Right lung (tissue), 10 donors: ENCODE measurements at places on chromosomes 1 and 21. TPM values are rescaled to one million over a fixed set of nuclear protein-coding genes. Genes with fewer than 3 reads are reported as not detected.

Gene KLHDC8A
- polyA plus RNA-seq, result 0.56 TPM

Gene KCNE1
- 2.2 TPM for polyA plus RNA-seq

GRCh38 chr21:34519016-34519415, 7.0 kb upstream of the KCNE1 start:
- no peak for DNase-seq

DNA sequence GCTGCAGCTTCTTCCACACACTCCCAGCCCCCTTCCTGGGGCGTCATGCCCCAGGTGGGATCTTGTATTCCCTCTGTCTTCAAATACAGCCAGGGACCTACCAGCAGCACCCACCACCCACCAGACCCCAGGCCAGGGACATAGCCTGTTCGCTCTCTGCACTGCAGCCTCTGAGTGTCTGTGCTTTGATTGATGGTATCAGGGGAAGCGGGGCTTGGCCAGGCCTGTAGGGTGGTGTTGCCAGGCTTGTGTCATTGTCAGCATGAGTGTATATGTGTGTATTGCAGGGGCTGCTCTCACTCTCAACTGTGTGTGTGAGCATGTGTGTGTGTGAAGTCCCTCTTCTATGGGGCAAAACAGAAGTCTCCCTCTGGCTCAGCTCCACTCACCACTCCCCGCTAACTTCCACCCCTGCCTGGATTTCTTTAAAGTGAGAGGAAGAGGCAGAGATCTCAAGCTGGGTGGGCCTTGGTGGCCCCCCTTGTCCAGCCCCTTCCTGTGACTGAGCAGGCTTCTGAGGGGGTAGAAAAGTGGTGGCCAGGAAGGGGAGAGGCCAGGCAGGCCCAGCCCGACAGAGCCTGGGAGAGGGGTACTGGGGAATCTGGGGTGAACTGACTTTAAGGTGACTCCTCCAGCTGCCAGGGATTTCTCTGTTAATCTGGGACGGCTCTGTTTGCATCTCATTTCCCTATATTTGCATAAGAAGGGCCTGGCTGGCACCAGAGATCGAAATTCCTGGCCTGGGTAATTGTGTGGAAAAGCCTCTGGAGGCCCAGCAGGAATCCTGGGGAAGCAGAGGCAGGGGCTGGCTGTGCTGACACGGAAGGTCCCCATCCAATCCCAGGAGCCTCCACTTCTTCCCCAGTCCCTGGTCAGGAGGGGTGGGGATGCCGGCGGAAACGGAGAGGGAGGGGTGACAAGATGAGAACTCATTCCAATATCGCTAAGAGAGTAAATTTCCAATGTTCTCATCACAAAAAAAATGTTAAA, 18.6 kb upstream of the ADGRB2 start:
- peak; percentile 51 for DNase-seq

DNA sequence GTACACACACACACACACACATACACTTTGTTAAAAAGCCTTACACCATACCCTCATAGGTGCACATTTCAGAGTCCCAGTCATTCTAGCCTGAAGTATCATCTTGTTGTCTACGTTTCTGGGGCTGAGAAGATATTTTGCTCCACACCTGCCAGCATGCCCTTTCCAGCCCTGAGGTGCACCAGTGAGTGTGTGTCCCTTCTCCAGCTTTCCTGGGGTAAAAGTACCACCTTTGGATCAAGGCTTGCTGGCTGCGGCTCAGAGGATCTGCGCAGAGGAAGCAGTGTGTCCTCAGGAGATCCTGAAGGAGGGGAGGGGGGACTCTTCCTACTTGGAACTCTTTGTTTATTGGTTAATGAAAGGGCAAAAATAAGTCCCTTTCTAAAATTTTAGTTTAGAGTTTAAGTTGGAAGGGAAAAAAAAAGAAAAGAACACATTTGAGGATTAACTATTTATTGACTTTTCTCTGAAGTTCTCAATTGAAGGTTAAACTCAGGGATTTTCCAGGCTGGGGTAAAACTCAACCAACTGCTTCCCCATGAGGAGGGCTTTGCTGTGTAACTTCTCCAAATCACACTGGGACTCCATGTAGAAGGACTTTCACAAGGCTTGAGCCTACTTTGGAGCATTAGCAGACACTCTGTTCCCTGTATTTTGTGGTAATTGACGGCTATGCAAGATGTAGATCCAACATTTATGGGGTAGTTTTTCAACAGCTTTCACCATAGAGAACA, 200.3 kb upstream of the SGIP1 start:
- no peak for DNase-seq

DNA sequence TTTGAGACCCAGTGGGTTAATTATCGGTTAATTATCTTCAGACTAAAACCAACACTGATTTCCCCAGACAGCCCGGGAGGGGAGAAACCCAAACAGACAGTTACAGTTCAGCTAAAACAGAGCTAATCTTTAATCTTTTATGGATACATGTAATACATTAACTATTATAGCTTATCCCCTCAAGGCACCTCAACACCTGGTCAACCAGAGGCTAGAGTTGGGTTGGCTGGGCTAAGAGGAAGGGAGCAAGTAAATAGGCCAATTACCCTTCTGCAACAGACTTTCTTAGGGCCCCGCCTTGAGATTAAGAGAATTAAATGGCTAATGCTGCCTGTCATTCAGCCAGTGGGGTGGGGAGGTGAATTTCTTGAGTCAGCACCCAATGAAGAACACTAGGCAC, 6.6 kb upstream of the MED18 start:
- no peak for DNase-seq

- DNase-seq, result no peak
These were observed 18.4 kb downstream of the DTL start for GRCh38 chr1:212053993-212054392.

- peak; percentile 55 for DNase-seq
These were observed 5.5 kb downstream of the PTPN7 start for GRCh38 chr1:202154766-202155477.

- no peak for DNase-seq
These were observed 30.9 kb downstream of the PDE9A start for GRCh38 chr21:42684109-42684916.

DNA sequence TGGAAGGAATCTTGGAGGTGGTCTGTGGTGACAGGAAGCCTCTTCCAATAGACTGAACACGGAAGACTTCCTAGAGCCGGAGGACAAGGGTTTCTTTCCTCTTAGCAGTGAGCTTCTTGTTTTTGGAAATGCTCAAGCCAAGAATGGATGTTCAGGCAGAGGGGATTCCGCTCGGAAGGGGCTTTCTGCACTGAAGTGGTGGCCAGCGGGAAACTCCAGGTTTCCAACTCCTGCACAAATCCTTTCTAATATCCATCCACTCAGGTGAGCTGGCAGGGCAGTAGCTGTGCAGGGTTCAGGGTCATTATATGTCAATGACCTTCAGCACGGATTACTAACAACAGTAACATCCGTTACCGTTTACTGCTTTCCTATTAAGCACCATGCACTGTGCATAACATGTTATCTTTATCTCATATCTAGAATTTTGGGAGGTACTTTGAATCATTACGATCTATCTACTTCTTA, 573 bp upstream of the CPT2 start:
- DNase-seq, result no peak

DNA sequence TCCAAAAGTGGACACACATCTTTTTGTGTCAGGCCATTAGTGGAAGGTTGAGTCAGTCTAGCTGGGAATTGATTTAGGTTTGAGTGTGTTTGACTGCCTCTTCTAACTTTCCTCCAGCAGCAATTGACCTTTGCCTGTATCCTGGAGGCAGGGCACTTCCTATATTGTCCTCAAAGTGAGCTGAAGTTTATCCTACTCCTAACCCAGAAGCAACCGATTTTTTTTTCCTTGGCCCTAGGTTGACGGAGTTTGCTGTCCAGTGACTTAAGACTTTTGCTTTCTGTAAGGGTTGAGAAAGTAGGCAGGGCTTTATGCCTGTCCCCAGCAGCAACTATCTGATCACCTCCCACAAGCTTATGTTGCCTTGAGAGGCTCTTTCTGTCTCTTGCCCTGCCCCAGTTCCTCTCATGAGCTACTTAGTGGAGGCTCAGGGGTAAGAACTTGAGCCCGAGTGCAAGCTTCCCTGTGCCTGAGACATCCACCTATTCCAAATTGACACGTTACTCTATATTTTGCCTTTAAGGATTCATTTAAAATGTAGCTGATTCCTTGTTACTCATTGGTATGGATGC, 30.9 kb downstream of the SLC35F3 start:
- DNase-seq, result no peak

GRCh38 chr1:158058237-158058985, 65.0 kb downstream of the KIRREL1 start:
- no peak for DNase-seq

- DNase-seq, result no peak
These were observed 31.7 kb downstream of the ABL2 start for GRCh38 chr1:179197690-179198297.

GRCh38 chr1:228194921-228195812, 12.7 kb upstream of the OBSCN start:
- no peak for DNase-seq

- no peak for DNase-seq
These were observed 28.5 kb downstream of the TEX35 start for GRCh38 chr1:178541379-178541778.

DNA sequence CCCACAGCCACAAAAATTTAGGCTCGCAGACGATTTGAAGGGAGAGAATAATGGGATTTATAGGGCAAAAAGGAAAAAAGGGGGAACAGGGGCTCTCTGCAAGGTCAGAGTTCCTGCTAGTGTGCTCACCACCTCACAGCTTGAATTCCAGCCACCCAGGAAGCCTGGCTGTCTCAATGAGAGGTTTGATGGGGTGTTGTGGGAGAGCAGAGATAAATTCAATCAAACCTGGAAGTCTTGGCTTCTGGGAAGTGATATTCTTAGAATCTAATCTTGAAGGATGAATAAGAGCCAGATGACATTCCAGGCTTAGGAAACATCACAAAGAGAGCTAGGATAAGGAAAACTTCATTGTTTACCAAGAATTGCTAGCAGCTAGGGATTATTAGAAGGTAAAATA, 47.4 kb upstream of the C21orf91 start:
- no peak for DNase-seq

- peak; percentile 63 for DNase-seq
These were observed at the start of gene RAB29 for GRCh38 chr1:205775015-205775716. RAB29 (minus strand) TSS chr1:205775482; CDS start chr1:205774956, 526 bp downstream.
